Aorta (tissue), 5 donors: ENCODE measurements at places on chromosomes 6 and 20. TPM values are rescaled to one million over a fixed set of nuclear protein-coding genes. Genes with fewer than 3 reads are reported as not detected.

HTR1E gene
- total RNA-seq, result not detected

CST4 gene
- total RNA-seq, result not detected

SMLR1 gene
- total RNA-seq, result not detected

ARMH2 gene
- not detected for total RNA-seq

BMP5 gene
- total RNA-seq, result 0.45 TPM

CTCFL gene
- not detected for total RNA-seq

ENPP5 gene
- total RNA-seq, result 4.0 TPM

SLC17A9 gene
- 18.5 TPM for total RNA-seq

F13A1 gene
- 421 TPM for total RNA-seq

- no peaks in the 10 kb centered on the region for H3K36me3 ChIP-seq
- H3K4me1 ChIP-seq, result no peaks in the 10 kb centered on the region
- no peaks in the 10 kb centered on the region for H3K27me3 ChIP-seq
These were observed 532.1 kb upstream of the CHD6 start for GRCh38 chr20:42150230-42150629.

- no peaks in the 10 kb centered on the region for H3K36me3 ChIP-seq
- no peak overlapping the region for H3K27ac ChIP-seq
- no peaks in the 10 kb centered on the region for H3K27me3 ChIP-seq
- no peak for DNase-seq
These were observed 40.4 kb downstream of the ZBTB46 start for GRCh38 chr20:63790572-63791168.

GRCh38 chr6:5898102-5898501 is 108.6 kb downstream of the NRN1 start:
- H3K27me3 ChIP-seq, result no peaks in the 10 kb centered on the region
- no peak overlapping the region for H3K27ac ChIP-seq
- no peak overlapping the region for H3K4me3 ChIP-seq
- no peaks in the 10 kb centered on the region for H3K36me3 ChIP-seq
- H3K4me1 ChIP-seq, result no peaks in the 10 kb centered on the region

GRCh38 chr6:28816909-28817807 is 106.6 kb downstream of the TRIM27 start:
- H3K27ac ChIP-seq, result no peak overlapping the region
- peaks cover 2% of the 10 kb centered on the region for H3K27me3 ChIP-seq
- H3K4me1 ChIP-seq, result no peaks in the 10 kb centered on the region
- H3K36me3 ChIP-seq, result no peaks in the 10 kb centered on the region
- no peak overlapping the region for H3K4me3 ChIP-seq

DNA sequence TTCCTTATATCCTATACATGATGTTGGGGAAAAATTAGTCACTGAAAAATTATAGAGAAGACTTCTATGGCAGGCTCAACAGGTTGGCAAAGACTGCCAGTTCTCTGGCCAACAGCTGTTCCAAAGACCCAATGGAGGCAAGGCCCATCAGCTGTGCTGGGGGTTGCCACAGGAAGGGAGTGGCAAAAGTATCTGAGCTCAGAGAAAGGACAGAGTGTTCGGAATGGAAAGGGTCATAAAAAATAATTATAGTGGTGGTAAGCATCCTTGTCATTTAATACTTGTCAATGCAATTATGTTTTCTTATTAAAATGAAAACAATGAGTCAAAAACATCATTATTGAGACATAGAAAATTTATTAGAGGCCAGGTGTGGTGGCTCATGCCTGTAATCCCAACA is 36.1 kb downstream of the FASTKD5 start:
- no peaks in the 10 kb centered on the region for H3K4me1 ChIP-seq
- H3K27me3 ChIP-seq, result no peaks in the 10 kb centered on the region
- no peak overlapping the region for H3K4me3 ChIP-seq

DNA sequence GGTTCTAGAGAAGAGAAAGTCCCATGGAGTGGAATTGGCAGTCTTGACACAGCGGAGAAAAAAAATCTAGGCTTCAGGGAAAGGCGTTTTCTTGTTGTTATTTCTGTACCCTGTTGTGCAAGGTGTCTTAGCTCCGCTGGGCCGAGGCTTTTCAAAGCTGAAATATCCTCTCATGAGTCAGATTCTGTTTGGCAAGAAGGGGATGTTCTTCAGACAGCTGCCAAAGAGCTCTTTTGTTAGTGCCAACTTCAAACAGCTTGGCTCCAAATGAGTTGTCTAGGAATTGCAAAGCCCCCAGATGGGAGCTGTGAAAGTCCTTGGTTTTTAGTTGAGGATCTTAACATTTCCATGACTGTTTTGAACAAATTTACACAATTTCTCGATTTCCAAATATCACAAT is 45.6 kb downstream of the LRRN4 start:
- H3K36me3 ChIP-seq, result peaks cover 6% of the 10 kb centered on the region
- peaks cover 1% of the 10 kb centered on the region for H3K4me1 ChIP-seq
- DNase-seq, result no peak
- H3K27me3 ChIP-seq, result no peaks in the 10 kb centered on the region
- H3K4me3 ChIP-seq, result no peak overlapping the region

DNA sequence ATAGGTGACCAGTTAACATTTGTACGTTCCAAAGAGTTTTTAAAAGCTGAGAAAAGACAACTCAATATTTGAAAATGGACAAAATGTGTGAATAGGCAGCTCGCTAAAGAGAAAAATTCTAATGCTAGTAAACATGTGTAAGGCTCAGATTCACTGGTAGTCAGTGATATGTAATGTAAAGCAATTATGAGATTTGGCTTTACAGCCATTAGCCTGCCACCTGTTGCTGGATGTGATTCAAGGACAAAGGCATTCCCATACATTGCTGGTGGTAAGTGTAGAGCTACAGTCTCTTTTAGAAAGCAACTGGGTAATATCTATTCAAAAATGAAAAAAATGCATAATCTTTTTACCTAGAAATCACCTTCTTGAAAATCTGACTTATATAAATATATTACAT is 114.3 kb downstream of the COL19A1 start:
- no peaks in the 10 kb centered on the region for H3K4me1 ChIP-seq
- DNase-seq, result no peak
- H3K27ac ChIP-seq, result no peak overlapping the region
- no peaks in the 10 kb centered on the region for H3K36me3 ChIP-seq
- no peaks in the 10 kb centered on the region for H3K27me3 ChIP-seq

DNA sequence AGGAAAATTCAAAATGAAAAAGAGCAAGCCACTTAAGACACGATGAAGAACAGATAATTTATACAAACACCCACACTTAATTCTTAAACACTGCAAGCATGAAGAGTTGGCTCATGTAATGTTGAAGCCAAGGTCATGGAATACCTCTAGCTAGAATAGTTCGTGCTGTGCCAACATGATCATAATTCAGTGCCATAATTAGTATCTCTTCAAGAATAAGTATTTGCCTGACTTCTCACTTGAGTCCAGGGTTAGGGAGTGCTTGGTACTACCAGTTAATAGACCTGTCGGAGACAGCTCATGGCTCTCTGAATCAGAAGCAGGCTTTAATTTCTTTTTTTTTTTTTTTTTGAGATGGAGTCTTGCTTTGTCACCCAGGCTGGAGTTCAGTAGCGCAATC is 206.3 kb downstream of the UNC5CL start:
- no peaks in the 10 kb centered on the region for H3K36me3 ChIP-seq
- H3K4me1 ChIP-seq, result no peaks in the 10 kb centered on the region
- no peak overlapping the region for H3K4me3 ChIP-seq
- no peaks in the 10 kb centered on the region for H3K27me3 ChIP-seq

GRCh38 chr6:90369024-90369519 is 72.4 kb upstream of the BACH2 start:
- H3K36me3 ChIP-seq, result no peaks in the 10 kb centered on the region
- no peaks in the 10 kb centered on the region for H3K27me3 ChIP-seq
- H3K4me1 ChIP-seq, result no peaks in the 10 kb centered on the region
- peak overlapping the region; percentile 36 for H3K27ac ChIP-seq

DNA sequence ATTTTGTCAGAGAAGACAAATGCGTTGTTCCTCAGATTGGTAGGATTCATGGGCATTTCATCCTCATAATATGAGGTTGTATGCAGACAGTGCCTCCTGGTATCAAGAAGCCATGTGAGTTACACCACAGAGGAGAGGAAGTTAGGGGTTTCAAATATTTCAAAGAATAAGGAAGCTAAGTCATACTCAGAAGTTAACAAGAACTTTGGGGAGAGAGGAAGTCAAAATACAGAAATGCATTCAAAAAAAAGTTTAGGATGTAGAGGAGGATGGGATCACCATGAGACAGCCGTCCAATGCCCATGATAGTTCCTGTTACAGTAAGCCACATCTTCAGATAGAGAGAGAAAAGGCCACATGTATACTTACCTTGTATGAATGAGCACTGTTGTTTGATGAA is 22.3 kb downstream of the HLA-DOB start:
- H3K4me1 ChIP-seq, result no peaks in the 10 kb centered on the region
- no peak overlapping the region for H3K27ac ChIP-seq
- no peak overlapping the region for H3K4me3 ChIP-seq

DNA sequence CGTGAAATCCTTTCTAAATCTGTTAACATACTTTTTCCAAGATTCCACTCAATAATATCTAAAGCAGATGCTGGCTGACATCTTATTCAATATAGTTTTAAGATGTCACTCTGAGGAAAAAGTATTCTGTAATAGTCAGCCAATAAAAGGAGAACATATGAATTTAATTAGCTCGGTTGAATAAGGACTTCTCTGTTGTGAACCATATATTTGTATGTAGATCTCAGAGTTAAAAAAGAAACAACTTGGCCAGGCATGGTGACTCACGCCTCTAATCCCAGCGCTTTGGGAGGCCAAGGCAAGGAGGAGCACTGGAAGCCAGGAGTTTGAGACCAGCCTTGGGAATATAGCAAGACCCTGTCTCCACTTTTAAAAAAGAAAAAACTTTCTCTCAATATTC is 7.4 kb upstream of the CD24 start:
- no peak for DNase-seq
- H3K27ac ChIP-seq, result no peak overlapping the region
- H3K36me3 ChIP-seq, result no peaks in the 10 kb centered on the region

DNA sequence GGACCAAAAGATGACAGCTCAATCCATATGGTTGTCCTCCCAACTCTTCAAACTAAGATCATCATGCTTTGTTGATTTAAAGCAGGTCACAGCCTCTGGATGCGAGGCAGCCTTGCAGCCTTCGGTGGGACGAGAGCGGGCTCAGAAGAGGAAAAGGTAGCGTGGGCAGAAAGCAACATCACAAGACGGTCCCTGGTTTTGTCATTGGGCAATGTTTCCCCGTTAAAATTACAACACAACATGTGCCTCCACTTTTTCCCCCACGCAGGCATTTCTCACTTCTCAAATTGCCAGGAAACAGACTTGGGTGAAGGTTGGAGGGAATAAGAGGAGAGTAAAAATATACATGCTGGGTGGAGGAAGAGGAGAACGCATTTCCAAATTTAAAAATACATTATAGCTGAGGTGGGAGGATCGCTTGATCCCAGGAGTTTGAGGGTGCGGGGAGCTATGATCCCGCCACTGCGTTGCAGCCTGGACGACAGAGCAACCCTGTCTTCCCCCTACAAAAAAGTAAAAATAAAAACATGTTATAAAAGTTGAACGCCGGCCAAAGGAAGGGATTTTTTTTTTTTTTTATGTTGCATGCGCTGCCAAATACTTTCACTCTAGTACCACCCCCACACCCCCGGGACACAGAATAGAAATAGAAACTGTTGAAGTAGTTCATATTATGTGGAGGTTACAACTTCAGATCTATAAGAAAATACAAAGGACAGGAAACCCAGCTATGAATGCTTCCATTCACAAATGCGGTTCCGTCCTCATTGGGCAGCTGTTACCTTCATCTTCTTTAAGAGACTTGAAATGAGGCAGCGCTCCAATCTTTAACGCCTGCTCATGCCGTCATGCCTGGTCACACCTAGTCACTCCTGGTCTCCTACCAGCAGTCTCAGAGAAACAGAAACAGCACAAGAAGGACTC is 13.9 kb upstream of the NAA20 start:
- peaks cover 3% of the 10 kb centered on the region for H3K36me3 ChIP-seq
- DNase-seq, result peak; percentile 70
- H3K27me3 ChIP-seq, result no peaks in the 10 kb centered on the region
- H3K4me1 ChIP-seq, result no peaks in the 10 kb centered on the region

DNA sequence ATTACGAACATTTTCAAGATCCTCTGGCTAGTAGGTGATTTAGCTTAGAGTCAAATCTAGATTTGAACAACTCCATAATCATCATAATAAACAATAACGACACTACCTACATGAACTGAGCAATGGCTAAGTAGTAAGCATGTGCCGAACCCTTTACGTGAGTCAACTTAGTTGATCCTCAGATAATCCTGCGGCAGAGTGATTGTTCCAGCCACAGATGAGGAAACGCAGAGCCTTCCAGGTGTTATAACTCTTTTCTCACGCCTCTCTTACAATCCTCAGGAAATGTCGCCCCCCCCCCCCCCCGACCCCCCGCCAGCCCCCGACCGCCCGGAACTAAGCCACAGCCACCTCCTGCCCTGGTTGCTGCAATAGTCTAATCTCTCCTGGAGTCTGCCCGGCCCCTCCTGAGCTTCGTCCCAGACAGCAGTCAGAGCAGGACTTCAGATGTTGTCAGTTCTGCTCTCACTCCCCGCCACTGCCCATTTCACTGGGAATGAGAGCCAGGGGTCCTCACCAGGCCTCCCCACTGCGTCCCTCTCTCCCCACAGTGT is 141.5 kb upstream of the AGPAT4 start:
- no peaks in the 10 kb centered on the region for H3K36me3 ChIP-seq
- H3K4me3 ChIP-seq, result no peak overlapping the region

DNA sequence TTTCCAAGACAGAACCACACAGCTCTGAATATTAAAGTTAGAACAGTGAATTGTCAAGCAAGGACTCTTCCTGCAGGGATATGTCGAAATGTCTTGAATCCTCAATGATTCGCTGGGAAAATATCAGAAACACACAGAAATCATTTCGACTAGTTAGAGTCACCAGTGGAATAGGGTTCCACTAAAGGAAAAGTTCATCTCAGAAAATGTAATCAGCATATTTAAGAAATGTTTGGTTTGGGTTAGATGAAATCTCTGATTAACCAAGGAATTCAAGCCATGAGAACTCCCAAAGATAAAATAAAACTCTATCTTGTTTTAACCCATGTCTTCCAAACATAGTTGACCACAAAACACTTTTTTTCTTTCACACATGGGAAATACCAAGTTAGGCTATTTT is 621.0 kb upstream of the NRSN1 start:
- H3K27me3 ChIP-seq, result no peaks in the 10 kb centered on the region
- H3K36me3 ChIP-seq, result no peaks in the 10 kb centered on the region
- no peaks in the 10 kb centered on the region for H3K4me1 ChIP-seq
- no peak overlapping the region for H3K4me3 ChIP-seq
- DNase-seq, result no peak
- H3K27ac ChIP-seq, result no peak overlapping the region

- no peak for DNase-seq
- no peak overlapping the region for H3K4me3 ChIP-seq
- H3K27ac ChIP-seq, result no peak overlapping the region
- H3K4me1 ChIP-seq, result no peaks in the 10 kb centered on the region
- H3K27me3 ChIP-seq, result no peaks in the 10 kb centered on the region
These were observed 94.0 kb upstream of the SPTLC3 start for GRCh38 chr20:12914804-12915203.

GRCh38 chr6:41938590-41939175 is 2.9 kb downstream of the CCND3 start:
- DNase-seq, result no peak
- no peak overlapping the region for H3K27ac ChIP-seq

GRCh38 chr6:145829102-145829501 is 14.5 kb upstream of the FBXO30 start:
- H3K4me3 ChIP-seq, result no peak overlapping the region
- H3K4me1 ChIP-seq, result peaks cover 3% of the 10 kb centered on the region

- H3K4me1 ChIP-seq, result no peaks in the 10 kb centered on the region
- no peak overlapping the region for H3K27ac ChIP-seq
- no peaks in the 10 kb centered on the region for H3K27me3 ChIP-seq
- H3K36me3 ChIP-seq, result no peaks in the 10 kb centered on the region
These were observed 99.3 kb upstream of the VSTM2L start for GRCh38 chr20:37803438-37804307.

- H3K4me3 ChIP-seq, result no peak overlapping the region
- no peaks in the 10 kb centered on the region for H3K36me3 ChIP-seq
These were observed 9.8 kb downstream of the MAS1L start for GRCh38 chr6:29477923-29478450.
